Anterior cingulate cortex (tissue), 58 donors: ENCODE measurements at places on chromosomes 12 and 14.

DNA sequence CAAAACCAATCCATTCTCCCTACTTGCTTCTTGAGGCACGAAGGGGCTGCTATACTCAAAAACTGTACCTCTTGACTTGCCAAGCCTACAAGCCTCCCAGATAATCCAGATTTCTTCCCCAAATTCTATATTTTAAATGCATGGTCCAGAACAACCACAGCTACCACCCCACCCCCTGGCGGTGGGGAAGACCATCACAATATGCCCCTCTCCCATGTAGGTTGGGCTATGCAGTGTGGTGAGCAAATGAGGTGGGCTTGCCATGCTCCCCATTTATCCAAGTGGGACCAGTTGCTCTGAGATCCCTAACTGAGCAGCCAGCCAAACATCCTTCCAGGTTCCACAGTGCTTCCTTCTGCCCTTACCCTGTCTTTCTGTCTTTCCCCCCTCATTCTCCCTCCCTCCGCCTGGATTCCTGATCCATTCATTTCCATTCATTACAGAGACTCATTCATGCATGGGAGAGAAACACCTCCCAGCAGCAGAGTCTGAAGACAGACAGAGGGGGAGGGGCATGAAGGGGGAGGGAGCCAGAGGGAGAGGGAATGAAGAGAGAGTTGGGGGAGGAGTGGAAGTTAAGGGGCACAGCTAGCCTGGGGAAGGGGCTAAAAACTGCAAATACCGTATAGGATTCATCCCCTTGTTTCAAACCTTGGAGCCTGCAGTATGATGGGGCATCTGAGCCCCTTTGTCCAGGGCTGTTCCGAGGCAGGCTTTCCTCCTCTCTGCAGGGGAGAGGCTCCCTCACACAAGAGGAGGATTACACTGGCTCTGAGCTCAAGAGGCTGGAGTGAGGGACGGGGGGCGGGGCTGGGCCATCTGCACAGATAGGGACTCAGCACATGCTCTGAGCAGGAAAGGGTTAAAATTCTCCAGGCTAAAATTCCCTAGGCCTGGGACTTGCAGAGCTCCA, 4.4 kb downstream of the ZNF219 start:
- DNase-seq = no peak

GRCh38 chr14:32629236-32629635, 300.1 kb downstream of the AKAP6 start:
- DNase-seq = no peak

DNA sequence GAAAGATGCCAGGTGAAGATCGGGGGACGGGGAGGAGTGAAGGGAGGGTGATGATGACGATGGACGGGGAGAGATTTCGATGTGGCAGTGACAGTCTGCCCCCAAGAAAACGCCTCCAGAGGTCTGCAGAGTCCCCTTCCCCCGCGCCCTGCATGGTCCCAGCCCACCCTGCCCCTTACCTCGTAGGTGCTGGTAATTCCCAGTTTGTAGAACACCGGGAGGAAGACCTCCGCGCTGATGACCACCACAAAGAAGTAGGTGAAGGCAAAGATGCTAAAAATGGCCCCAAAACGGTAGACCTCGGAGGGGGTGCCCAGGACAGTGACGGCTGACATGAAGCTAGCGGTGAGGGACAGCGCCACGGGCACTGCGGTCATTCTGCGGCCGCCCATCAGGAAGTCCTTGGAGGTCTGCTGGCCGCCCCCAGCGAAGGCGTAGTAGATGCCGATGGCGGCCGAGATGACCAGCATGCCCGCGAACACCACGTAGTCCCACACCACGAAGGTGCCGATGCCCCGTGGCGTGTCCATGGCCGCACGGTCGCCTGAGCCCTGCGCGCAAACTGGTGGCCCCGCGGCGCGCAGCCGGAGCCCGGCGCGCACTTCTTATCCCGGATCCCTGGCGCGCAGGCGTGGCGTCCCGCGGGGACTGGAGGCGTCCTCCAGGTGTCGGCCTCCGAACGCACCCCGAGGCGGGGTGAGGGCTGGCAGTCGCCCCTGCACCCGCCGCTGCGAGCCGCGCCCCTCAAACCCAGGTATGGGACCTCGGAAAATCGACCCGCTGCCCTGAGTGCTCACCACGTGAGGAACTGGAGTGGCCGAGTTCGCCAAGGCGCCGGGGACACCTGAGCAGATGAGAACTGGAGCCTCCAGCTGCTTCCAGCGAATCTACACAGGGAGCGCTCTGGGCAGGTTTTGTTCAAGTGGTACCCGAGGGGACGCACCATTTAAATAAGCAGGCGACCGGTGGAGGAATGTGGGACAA, at the start of gene SLC5A8:
Gene SLC5A8 (minus strand): TSS at position 920 of the 984 bp plus-strand sequence. CDS start 390 bp downstream, at position 530.
- peak; percentile 1 for DNase-seq

DNA sequence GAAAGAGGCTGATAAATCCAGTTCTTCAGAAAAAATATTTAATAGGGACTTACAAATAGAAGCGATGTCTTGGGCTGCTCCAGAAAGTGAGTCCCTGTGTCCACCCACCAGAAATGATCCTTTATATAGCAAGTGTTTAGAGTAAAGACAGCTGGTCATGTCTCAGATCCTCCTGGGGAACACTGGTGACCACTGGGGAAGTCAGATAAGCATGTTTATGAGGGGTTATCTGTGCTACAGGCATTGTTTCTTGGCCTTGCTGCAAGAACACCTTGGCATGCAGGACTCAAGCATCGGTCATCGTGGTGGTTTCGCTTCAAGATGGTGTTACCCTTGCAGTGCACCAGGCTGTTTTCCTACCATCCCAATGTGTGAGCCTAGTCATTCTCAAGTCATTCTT, 27.2 kb downstream of the CPM start:
- no peak for DNase-seq

- no peak for DNase-seq
Measured at GRCh38 chr14:34872822-34873588, 2.2 kb downstream of the BAZ1A start.

- no peak for DNase-seq
Measured at GRCh38 chr12:52022841-52023181, 16.1 kb downstream of the TAMALIN start.

- DNase-seq = no peak
Measured at GRCh38 chr12:50934981-50935807, 17.1 kb upstream of the HIGD1C start.

DNA sequence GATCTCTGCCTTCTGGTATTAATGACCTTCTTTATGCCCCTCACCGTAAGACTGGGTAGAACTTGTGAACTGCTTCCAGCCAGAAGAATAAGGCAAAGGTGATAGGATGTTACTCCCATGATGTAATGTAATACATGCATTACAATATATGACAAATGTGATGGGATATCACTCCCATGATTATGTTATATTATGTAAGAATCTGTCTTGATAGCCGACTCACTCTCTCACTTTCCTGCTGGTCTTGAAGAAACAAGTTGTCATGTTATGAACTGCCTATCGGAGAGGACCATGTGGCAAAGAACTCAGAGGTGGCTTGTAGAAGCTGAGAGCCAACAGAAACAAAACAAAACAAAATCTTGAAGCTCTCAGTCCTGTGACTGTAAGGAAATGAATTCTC, 30.6 kb upstream of the OSBPL8 start:
- DNase-seq = no peak

GRCh38 chr12:124428792-124429281, 133.9 kb downstream of the RFLNA start:
- no peak for DNase-seq

GRCh38 chr12:90745211-90745610, 209.8 kb downstream of the CCER1 start:
- DNase-seq = no peak

DNA sequence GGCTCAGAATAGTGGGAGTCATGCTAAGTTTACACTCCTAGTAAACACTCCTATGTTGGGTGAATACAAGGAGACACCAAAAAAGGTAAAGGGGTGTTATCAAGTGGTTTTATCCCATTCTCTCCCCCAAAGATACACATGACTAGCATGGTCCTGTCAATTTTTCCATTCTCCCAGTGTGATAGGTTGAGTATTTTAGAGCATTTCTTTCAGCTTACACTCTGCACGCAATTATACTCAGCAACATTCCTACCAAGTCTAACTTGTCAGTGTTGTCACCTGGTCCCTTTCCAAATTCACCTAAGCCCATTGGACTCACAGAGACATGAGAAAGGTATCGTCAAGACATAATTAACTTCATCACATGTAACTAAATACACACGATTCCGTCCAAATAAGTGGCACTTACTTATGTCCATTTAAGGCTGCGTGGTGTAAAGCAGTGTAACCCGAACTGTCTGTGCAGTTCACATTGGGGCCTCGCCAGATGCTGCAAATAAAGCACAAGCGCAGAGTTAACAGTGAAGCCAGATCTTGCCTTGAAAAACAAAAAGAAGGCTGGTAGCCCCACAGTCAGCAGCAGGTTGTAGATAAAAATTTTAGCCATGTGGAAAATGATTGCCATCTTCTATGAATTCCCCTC, 159.7 kb downstream of the ANKS1B start:
- no peak for DNase-seq

GRCh38 chr14:93183596-93184317, 940 bp downstream of the MOAP1 start:
- no peak for DNase-seq

DNA sequence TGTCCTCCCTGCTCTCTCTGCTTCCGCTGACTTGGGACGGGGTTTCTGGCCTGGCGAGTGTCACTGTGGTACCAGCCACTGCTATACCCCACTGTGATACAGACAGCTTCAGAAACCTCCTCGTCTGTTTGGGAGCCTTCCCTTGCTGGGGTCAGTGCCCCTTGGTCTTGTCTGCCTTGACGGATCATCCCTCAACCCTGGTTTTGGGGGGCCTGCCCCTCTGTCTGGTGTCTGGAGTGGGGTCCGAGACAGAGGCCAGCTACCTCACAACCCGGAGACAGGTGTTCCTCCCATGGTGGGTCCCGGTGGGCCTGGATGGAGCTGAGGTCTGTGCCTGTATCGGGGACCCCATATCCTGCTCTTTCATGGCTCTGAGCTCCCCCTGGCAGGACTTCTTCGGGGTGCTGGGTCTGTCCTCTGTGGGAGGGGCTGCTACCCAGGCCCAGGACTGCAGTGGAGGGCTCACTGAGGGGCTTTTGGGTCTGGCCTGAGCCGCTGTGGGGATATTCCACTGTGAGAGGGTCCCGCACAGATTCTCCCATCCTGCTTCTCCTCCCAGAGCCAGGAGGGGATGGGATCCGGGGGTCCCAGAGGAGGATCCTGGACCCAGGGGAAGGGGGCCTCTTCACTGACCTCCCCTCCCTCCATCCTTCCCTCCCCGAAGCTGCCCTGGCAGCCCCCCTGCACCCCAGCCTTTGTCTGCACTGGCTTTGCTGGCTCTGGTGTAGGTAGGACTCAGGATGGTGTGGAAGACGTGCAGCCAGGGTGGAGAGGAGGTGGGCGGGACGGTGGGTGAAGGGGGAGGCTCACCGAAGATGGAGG, 365.5 kb downstream of the TMEM121 start:
- no peak for DNase-seq

DNA sequence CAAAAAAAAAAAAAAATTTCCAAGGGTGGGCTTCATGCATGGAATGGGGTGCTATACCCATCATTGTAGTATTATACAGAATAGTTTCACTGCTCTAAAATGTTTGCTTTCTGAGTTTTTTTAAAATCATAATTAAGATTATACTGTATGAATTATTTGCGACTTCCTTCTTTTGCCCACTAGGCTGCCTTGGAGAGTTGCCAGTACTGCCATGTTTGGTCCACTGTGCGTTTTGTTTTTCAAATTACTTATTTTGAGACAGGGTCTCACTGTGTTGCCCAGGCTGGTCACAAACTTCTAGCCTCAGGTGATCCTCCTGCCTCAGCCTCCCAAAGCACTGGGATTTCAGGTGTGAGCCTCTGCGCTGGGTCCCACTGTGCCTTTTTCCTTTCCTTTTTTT, 19.9 kb downstream of the PLBD2 start:
- no peak for DNase-seq

DNA sequence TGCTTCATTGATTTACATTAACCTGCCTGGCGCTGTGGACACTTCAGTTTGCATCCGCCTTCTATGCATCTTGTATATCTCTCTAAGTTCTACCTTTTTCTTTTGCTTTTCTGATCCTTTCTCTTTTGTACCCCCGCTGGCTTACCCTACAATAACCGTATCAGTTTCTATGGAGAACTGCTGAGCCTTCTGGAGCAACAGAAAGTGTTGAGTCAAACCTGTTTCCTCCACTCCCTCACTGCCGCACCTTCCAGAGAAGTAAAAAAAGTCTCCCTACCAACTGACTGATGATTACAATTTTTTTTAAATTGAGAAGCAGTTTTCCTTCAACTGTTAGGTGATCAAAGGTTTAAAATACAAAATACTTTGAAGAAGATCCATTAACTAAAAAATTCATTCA, 17.4 kb downstream of the EXD2 start:
- DNase-seq = no peak

DNA sequence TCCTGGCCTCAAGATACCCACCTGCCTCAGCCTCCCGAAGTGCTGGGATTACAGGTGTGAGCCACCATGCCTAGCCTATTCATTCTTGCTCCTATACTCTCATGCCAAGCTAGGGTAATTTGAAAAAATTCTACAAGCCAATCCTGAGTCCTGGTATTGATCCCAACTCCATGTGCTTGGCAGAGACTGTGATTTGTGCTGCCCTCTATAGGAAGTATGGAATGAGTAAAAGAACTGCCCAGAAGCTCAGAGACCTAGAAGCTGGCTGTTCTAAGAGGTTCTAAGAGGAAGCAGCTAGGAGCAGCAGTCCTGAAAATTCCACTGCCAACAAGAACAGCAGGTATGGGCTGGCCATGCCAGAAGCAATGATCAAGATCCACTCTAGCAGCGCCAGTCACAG, 402.5 kb downstream of the PCNX1 start:
- DNase-seq = no peak

- DNase-seq = no peak
Measured at GRCh38 chr12:71787580-71787979, 32.9 kb downstream of the RAB21 start.

DNA sequence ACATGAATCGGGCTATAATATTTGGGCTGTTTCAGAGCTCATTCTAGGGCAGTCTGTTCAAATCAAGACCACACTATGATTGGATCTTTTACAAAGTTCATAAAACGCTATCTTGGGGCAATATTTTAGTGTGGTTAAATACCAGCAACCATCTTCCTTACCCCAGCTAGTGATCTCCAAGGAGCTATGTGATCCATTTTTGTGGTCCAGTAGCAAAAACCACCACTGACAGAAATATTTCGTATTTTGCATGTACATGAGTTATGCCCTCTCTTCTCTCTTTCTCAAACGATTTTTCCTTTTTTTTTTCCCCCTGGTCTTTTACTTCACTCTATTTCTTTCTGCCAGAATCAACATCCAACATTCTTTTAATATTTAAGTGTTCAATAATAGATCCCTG, 280.6 kb upstream of the KITLG start:
- no peak for DNase-seq

DNA sequence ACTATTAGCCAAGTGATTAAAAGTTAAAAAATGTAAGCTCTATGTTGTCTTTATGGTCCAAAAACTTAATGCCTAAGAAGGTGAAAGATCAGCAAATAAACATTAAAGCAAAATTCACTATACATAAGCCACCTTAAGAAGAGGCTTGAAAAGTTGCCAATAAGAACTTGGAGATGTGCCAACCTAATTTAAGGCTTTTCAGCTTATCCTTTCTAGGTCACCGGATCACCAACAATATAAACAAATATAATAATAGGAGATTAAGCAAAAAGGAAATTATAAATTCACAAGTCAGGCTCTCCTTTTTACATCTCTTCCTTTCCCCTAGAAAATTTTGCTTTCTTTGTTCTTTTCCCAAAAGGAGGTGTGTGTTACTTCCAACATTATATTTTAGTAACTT, 30.9 kb downstream of the SLC2A3 start:
- no peak for DNase-seq

GRCh38 chr12:5439371-5439771, 7.5 kb downstream of the NTF3 start:
- no peak for DNase-seq

GRCh38 chr14:102450206-102451063, 59.1 kb downstream of the ANKRD9 start:
- DNase-seq = no peak
